ENCODE measurements at places on chromosomes 7 and 10.

DNA sequence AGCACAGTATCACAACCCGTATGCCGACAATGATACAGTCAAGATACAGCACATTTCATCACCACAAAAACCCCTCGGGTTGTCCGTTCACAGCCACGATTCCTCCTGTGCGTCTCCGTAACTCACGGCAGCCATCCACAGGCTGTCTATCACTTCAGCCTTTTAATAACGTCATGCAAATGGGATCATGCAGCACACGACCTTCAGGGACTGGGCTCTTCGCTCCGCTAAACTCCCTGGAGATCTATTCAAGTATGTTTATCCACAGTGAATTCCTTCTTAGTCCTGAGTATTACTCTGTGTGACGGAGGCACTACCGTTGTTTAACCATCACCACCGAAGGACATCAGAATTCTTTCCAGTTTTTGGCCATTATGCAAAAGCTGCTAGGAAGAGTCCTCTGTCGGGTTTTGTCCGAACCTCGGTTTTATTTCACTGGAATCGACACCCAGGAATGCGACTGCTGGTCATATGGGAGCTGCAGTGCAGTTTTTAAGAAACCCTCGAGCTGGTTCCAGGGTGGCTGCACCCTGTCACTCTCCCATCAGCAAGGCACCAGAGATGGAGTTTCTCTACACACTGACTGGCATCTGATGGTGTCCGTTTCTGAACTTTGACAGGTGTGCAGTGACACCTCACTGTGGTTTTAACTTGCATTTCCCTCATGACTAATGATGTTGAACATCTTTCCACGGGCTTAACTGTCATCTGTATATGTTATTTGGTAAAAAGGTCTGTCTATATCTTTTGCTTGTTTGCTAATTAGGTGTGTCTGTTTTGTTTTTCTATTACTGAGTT, 193.6 kb downstream of the MAD1L1 start:
- no peak for DNase-seq

DNA sequence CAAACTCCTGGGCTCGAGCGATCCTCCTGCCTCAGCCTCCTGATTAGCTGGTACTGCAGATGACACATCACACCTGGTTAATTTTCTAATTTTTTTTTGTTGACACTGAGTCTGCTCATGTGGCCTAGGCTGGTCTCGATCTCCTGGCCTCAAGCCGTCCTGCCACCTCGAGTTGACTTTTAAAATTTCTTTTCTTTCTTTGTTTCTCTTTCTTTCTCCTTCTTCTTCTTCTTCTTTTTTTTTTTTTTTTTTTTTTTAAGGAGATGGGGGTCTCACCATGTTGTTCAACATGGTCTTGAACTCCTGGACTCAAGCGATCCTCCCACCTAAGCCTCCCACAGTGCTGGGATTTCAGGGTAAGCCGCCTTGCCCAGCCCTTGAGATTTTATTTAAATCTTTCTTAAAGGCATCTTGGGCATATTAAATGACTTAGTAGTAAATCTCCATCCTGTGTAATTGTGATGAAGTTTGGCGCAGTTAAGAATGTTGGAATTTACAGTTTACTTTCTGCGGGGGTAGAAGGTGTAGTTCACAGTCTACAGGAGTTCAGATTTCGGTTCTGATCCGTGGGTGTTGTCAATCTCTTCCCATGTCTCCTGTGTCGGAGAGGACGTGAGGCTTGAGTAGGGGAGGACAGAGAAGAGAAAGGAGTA, 1.0 kb upstream of the ITGA8 start:
- DNase-seq, result no peak

DNA sequence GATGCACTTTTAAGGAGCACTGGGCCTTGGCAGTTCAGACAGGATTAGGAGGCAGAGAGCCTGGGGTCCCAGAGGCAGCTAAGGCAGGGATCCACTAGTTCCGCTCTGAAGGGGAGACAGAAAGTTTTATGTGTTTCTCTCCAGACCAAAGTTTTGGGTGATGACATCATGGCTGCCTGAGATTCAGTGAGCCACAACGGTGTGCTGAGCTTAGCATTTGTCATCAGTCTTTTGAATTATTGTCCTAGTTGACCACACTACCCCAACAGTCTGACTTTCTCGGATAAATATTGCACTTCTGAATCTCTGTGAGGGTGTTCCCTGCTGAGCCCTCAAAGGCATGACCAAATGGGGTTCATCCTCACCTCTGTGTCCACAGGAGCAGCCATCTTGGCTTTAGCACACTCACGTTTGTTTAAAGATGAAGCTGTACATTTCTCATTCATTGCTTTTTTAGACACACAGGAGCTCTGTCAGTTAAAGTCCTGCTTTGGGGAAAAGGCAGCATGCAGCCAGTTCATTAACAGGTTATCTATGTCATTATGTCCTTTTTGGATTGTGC, 297.7 kb upstream of the LRGUK start:
- DNase-seq, result no peak

DNA sequence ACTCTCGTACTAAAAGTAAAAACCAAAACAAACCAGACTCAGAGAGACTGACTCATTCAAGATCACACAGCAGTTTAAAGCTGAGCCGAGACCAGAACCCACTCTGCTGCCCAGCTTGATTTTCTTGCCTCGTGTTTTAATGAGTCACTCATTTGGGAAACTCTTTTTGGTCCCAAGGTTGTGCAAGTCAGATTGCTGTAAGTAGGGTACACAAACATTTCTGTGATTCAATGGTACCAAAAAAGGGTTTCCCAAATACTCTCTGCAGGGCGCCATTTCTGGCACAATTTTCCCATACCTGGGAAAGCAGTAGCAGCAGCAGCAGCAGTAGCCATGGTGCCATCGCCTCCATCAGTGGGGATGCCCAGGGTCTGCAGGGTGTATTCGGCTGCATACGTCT, 69.9 kb downstream of the ASAH2B start:
- no peak for DNase-seq

- DNase-seq, result no peak
Measured at GRCh38 chr7:157664871-157665633, 328.2 kb downstream of the DNAJB6 start.

- no peak for DNase-seq
Measured at GRCh38 chr10:75344170-75344569, 57.4 kb downstream of the ZNF503 start.

DNA sequence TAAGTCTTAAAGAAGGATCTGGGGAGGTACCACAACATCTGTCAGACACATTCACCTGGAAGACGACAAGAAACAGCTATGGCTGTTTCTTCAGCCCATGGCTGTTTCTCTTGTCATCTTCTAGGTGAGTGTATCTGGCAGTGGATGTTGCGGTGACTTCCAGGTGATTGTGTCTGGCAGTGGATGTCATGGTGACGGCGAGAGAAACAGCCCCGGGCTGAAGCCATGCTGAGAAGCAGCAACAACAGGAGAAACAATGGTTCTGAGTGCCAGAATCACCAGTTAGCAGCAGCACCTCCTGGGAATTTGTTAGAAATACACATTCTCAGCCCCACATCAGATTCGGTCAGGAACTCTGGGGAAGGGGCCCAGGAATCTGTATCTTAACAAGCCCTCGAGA, 68.6 kb upstream of the SYPL1 start:
- no peak for DNase-seq

DNA sequence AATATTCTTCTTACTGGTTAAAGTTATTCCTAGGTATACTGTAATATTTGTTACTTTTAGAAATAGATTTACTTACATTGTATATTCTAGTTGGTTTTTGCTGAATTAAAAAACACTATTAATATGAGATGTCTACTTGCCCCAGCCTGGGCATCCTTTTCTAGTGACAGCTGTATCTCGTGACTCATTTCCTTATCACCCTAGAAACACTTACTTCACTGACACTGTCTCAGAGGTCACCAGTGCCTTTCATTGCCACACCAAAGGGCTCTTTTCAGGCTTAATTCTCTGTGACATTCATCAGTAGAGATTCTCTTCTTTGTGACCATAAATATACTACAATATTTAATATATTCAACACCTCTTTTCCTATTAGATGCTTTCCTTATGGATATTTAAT, 194.7 kb downstream of the GALNT17 start:
- no peak for DNase-seq

DNA sequence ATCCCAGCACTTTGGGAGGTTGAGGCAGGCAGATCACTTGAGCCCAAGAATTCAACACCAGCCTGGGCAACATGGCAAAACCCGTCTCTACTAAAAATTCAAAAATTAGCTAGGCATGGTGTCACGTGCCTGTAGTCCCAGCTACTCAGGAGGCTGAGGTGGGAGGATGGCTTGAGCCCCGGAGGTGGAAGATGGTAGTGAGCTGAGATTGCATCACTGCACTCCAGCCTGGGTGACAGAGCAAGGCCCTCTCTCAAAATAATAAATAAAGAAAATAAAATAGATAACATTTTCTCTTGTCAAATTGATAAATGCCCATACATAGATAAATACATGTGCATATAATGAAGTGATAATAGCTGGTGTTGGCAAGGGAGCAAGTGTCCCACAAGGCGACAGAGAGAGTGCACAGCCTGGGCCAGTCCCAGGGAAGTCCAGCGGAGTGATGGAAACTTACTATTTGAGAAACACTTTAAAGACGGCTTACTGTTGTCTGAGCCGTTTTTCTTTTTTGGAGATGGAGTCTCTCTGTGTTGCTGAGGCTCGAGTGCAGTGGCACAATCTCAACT, 33.4 kb upstream of the DLG5 start:
- DNase-seq, result no peak

DNA sequence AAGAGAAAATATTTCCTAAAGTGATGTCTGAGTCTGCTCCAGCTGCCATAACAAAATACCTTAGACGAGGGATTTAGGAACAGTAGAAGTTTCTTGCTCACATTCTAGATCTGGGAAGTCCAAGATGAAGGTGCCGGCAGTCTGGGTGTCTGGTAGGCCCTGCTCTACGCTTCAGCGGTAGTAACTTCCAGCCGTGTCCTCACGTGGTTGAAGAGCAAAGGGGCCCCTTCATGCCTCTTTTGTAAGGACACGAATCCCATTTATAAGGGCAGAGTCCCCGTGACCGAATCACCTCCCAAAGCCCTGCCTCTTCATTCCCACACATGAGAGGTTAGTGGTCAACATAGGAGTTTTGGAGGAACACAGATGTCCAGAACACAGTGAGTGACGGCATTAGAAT, 52.2 kb upstream of the INPP5A start:
- DNase-seq, result no peak

GRCh38 chr10:97037365-97038361, 148.1 kb downstream of the SLIT1 start:
- peak; percentile 31 for DNase-seq

DNA sequence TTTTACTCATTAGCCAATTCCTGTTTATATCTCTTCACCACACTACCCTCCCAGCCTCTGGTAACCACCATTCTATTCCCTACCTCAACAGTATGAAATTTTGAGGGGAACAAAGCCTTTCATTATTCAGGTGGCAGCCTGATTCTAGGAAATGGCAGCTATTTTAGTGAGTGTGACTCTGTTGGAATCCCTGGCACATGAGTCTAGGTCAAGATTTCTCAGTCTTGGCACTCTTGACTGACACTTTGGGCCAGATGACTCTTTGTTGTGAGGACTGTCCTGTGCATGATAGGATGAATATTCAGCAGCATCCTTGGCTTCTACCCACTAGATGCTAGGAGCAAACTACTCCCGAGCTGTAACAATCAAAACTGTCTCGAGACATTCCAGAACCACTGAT, 322.8 kb upstream of the PHYHIPL start:
- DNase-seq, result no peak

- DNase-seq, result no peak
Measured at GRCh38 chr7:91949221-91950009, 8.8 kb downstream of the AKAP9 start.

GRCh38 chr10:125157505-125157904, 2.9 kb downstream of the CTBP2 start:
- DNase-seq, result no peak

DNA sequence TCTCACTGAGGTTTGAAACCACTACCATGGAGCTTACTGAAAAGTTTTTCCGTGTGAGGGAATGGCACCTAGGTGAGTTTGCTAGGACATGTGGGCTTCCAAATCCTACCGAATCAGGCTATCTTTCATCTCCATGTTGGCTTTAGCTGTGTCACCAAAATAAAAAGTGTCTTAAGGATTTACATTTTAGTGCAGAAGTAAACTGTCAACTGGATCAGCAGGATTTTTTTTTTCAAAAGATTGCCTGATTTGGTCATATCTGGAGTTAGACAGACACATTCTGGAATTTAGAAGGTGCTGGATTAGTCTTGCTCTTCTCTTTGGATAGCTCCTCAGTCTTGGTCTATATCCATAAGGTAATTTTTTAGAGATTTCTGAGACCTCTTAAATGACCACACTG, 5.5 kb downstream of the ARID5B start:
- no peak for DNase-seq

GRCh38 chr7:25968205-25968993, 183.6 kb upstream of the NFE2L3 start:
- DNase-seq, result no peak

DNA sequence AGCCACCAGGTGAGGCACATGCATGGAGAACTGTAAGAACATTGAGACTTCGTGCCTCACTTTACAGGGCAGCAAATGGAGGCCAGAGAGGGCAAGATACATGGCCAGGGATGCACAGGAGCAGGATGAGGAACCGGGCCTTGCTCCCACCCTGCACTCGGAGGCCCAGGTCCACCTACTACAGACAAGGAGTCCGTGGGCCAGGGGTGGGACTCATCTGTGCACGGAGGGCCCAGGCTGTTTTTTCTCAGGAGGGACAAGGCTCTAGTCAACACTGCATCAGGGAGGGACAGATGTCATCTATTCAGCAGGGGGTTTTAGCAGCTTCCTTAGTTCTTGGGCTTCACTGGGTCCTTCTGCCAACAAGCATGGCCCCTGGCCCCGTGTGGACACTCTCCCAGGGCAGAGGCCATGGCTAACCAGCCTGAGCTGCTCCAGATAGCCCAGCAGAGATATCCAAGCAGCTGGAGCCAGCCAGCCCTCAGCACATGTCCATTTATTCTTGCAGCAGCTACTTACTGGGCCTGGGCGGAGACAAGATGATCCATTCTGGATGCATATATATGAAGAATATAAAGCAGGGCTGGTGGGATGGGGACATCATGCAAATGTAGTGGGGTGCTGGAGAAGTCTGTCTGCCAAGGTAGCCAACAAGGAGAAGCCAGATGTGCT, 134.5 kb upstream of the RET start:
- DNase-seq, result no peak

DNA sequence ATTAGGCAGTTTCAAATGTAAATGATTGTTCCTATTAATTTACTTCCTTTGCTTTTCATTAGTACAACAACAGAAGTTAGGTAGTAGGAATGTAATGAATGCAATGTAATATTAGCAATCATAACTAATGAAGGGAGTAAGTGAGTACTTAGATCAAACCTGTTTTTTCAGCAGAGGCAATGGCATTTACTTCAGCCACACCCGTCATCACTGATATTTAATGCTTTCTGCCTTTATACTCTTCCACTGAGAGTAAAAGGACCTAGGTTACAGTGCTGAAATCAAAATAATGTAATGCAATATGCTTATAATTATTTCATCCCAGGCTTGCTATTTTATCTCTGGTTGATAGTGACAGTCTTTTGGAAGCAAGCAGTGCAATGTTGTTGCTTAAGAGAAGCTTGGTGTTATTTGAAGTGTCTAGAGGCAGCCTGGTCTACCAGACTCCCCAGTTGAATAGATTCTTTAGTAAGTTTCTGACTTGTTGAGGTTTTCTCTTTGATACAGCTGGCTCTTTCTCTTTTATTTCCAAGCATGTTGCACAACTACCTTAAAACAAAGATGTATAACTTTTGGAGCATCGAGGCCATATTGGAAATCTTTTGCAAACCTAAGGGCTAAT, 149.4 kb downstream of the RNLS start:
- DNase-seq, result no peak

- no peak for DNase-seq
Measured at GRCh38 chr7:80699045-80699638, 60.7 kb downstream of the CD36 start.

- DNase-seq, result no peak
Measured at GRCh38 chr10:5751601-5752253, 61.5 kb downstream of the GDI2 start.

GRCh38 chr7:90472805-90473540, 3.5 kb downstream of the PTTG1IP2 start:
- no peak for DNase-seq
